ENCODE measurements at places on chromosomes 12 and 14. TPM values are rescaled to one million over a fixed set of nuclear protein-coding genes. Genes with fewer than 3 reads are reported as not detected.

The TAS2R43 gene
- not detected for total RNA-seq

The GRIN2B gene
- 4.6 TPM for total RNA-seq

The RTL1 gene
- 0.26 TPM for total RNA-seq

The GUCY2C gene
- not detected for total RNA-seq

The GARIN6 gene
- total RNA-seq = not detected

The PLEKHD1 gene
- total RNA-seq = 0.04 TPM

The SLC7A8 gene
- total RNA-seq = 0.72 TPM

The CEBPE gene
- not detected for total RNA-seq
